ENCODE measurements at places on chromosomes 4 and X.
A peak's percentile ranks its signal among the peaks of the same experiment; 100 is the strongest.

- no peak for DNase-seq
Observed at GRCh38 chr4:4457803-4458553, 71.1 kb downstream of the NSG1 start.

GRCh38 chr4:173319696-173320095, 14.5 kb downstream of the HMGB2 start:
- DNase-seq, result no peak

DNA sequence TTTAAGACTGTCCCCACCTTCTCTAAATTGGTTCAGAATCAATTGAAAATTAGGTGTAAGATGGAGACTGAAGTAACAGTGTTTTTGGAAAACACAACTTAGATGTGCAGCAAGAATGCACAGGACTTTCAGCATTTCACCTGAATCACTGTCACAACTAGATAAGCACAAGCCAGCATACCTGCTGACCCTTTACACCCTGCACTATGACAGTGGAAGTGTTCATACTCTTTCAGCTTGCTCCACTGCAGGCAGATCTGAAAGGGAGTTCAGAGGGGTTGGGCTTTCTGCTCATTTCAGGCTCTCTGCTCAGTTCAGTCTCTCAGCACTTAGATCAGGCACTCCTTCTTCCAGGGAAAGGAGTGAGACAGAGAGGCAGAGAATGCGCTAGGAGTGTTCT, 22.8 kb downstream of the DCUN1D4 start:
- DNase-seq, result no peak

DNA sequence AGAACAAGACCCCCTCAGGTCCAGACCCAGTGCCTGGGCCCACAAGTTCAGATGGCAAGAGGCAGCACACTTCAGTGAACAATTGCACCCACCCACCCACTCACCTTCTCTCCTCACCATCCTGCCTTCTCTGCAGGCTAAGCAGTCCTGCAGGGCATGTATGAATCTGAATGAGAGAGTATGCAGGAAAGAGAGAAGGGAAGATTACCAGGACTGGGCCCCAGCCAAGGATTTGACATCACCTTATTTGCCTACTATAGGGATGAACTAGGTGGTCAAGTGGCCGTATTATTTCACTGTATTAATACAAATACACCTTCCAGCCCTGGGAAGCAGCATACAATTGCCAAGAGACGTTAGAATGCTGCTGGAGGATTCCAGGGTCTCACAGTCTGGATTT, 2.1 kb upstream of the ZNF141 start:
- DNase-seq, result no peak

- peak; percentile 18 for DNase-seq
Observed at GRCh38 chr4:157978680-157979361, 194.0 kb downstream of the GASK1B start.

DNA sequence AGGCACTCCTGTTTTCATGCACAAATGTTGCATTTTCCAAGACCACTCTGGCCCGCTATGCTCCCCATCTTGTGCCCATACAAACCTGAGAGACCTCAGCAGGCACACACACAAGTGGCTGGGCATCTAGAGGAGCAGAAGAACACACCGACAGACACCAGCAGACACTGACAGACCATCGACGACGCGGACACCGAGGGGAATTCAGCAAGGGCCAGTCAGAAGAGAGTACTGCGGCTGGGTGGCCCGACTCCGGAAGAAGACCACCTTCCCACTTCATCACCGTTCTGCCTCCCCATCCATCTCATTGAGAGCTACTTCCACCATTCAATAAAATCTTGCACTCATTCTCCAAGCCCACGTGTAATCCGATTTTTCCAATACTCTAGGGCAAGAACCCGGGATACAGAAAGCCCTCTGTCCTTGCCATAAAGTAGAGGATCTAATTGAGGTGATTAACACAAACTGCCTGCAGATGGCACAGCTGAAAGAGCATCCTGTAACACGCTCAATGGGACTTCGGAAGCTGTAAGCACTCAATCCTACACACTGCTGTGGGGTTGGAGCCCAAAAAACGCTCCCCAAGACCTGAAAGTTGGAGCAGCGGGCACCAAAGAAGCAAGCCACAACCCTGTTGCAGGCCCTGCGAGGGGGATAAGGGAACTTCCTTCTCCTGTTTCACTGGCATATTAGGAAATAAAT, 780.9 kb downstream of the ARAP2 start:
- no peak for DNase-seq

DNA sequence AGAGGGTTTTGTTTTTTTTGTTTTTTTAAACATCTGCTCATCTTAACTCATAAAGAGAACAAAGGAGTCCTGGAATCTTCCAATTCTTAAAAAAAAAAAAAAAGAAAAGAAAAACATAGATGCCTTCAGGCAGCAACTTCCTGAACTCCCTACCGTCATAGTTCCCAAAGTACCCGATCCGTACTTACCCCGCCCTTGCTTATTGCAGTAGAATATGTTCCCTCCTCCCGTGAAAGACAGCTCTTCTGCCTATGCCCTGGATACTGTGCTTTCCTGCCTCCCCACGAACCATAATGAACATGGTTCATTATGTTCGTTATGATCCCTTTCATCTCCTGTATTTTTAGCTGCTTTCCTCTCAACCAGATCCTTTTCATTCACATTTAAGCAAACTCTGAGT, 40.3 kb downstream of the KLHL5 start:
- DNase-seq, result no peak

DNA sequence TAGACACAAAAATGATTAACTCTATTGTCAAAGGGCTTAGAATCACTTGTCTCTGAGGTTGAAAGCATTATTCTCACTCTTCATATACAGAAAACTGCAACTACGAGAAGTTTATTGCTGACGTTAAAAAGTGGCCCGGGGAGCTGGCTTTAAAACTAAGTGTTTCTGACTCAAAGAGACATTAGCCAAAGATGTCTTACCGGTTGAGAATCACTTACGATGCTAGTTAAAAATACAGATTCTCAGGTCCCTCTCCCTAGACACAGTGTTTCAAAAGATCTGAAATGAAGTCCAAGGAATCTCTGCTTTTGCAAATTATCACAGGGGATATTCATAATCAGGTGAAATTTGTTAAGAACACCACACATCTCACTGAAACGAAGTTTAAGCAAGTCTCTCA, 1.2 kb downstream of the GNPDA2 start:
- no peak for DNase-seq

DNA sequence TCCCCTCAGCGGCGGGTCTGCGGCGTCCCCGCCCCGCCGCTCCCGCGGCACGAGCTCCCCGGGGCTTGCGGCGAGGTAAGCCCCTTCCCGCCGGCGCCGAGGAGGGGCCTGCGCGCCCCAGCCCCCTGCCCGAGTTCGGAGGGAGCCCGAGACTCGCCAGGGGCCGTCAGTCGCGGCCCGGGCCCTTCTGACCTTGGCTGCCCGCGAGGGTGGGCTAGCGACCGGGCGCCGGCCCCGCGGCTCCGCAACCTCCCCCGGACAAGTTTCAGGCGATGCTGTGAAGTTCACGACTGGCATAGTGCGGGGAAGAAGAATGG, 554 bp downstream of the CDKL5 start:
- no peak for DNase-seq

GRCh38 chr4:170030121-170030520, 3.9 kb upstream of the MFAP3L start:
- no peak for DNase-seq

DNA sequence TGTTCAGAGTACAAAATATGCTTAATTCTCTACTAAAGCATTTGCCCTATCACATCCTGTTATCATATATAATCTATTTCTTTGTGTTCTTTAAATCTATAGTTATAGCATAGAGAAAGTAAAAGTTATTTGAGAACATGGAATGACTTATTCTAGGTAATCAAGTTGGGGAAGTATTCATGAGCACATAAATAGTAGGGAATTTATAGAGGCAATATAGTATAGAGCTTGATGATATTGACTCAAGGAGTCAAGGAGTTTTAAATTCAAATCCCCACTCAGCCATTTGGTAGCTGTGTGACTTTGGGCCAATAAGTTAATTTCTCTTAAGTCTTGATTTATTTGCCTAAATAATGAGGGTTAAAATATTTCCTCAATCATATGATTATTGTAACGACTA, 37.5 kb downstream of the PPP1R2C start:
- DNase-seq, result no peak

DNA sequence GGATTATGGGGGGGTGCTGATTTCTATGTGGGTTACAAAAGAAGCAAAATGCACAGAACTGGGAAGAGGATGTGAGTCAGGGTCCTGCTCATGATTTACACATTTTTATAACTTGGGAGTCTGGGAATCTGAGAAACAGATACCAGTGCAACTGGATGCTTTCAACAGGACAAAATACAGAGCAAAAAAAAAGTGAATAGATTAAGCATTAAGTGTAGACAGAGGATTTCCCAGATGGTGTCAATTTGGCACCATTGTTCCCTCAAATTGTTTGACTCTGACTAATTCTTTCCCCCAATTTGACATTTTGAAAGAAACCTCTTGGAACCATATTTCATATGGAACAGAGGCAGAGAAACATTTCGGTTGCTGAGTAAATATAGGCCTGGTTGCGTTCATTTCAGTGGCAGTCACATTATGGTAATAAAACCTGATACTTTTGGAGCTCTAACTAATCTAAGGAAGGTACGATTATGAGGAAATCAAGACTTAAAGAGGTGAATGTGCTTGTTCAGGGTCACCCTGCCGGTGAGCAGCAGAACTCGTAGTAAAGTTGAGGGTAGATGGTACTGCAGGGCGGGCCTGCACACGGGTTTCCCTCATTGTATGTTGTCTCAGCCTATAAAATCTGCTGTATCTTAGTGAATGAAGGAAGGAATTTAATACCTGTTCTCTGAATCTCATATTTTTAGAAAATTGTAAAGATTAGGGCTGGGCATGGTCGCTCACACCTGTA, 18.7 kb upstream of the CDKL5 start:
- DNase-seq, result no peak

GRCh38 chr4:130183766-130184165, 1087.8 kb downstream of the C4orf33 start:
- no peak for DNase-seq

- DNase-seq, result no peak
Observed at GRCh38 chrX:20221902-20222301, 44.8 kb downstream of the RPS6KA3 start.

All from CD4-positive, alpha-beta T cell treated with Interleukin-15 for 1 hour (primary cell).